ENCODE measurements at places on chromosomes 3 and 15. TPM values are rescaled to one million over a fixed set of nuclear protein-coding genes. Genes with fewer than 3 reads are reported as not detected.

GRCh38 chr3:80682235-80682634, 914.4 kb upstream of the ROBO1 start:
- H3K27me3 ChIP-seq, result no peaks in the 10 kb centered on the region
- H3K4me3 ChIP-seq, result no peak overlapping the region
- H3K36me3 ChIP-seq, result no peaks in the 10 kb centered on the region

TMCO5A gene
- not detected for total RNA-seq

- no peak overlapping the region for H3K4me3 ChIP-seq
- H3K27ac ChIP-seq, result no peak overlapping the region
- DNase-seq, result no peak
- H3K36me3 ChIP-seq, result peaks cover 44% of the 10 kb centered on the region
- H3K4me1 ChIP-seq, result no peaks in the 10 kb centered on the region
These were observed 45.7 kb downstream of the EIF2AK4 start for GRCh38 chr15:39979606-39980005.

LYZL4 gene
- not detected for total RNA-seq

Measured in activated B cell treated with CpG ODN at 0.5 μM for 24 hours (primary cell).